Peyer's patch (tissue), 4 donors: ENCODE measurements at places on chromosomes 6 and 20.
A peak's percentile ranks its signal among the peaks of the same experiment; 100 is the strongest.

GRCh38 chr6:95127261-95127660 is 450.1 kb upstream of the MANEA start:
- H3K4me3 ChIP-seq, result no peak overlapping the region
- H3K27me3 ChIP-seq, result no peaks in the 10 kb centered on the region
- no peaks in the 10 kb centered on the region for H3K36me3 ChIP-seq
- no peak for DNase-seq
- H3K27ac ChIP-seq, result no peak overlapping the region

DNA sequence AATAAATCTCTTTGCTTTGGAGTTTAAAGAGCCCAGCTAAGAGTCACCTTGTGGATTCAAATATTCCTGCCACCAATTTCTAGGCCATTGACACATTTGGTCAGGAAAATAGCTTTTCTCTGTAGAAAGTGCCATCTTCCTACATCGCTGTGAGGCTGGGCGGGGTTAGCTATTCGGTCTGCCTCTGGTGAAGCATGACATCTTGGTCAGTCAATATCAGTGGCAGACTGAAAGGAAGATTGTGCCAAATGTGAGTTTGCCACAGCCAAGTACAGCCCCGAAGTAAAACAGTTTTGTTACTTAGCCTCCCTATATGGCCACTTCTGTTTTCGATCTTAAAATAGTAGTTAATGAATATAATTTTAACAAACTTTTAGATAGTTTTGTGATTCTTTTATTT is 65.5 kb upstream of the FABP7 start:
- no peak overlapping the region for H3K27ac ChIP-seq
- H3K4me3 ChIP-seq, result no peak overlapping the region
- no peaks in the 10 kb centered on the region for H3K27me3 ChIP-seq
- H3K4me1 ChIP-seq, result no peaks in the 10 kb centered on the region
- DNase-seq, result no peak

DNA sequence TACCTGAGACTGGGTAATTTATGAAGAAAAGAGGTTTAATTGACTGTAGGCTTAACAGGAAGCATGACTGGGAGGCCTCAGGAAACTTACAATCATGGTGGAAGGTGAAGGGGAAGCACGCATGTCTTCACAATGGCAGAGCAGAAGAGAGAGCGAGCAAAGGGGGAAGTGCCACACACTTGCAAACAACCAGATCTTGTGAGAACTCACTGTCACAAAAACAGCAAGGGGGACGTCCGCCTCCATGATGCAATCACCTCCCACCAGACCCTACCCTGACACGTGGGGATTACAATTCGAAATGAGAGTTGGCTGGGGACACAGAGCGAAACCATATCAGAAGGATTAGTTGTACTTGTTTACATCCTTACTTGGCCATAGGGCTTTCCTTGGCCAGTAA is 49.7 kb downstream of the FIG4 start:
- no peak for DNase-seq
- H3K4me3 ChIP-seq, result no peak overlapping the region
- no peaks in the 10 kb centered on the region for H3K4me1 ChIP-seq
- no peaks in the 10 kb centered on the region for H3K36me3 ChIP-seq
- no peak overlapping the region for H3K27ac ChIP-seq
- H3K27me3 ChIP-seq, result no peaks in the 10 kb centered on the region

DNA sequence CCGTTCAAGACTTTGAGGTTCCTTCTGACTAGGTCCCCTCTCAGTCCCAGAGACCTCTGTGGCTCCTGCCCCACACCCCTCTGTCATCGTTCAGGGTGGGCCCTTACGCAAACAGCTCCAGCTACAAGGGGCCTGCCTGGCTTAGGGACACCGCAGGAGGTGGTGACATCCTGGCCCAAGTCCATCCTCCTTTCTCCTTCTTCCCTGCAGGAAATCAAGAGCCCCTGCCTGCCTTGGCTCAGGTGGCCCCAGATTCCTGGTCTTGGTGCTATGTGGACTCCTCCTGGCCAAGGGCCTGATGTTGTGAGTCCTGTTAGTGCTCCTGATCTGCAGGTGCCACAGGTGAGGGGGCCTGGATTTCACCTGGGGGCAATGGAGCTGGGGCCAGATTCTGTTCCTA is 8.1 kb downstream of the TREML4 start:
- peaks cover 13% of the 10 kb centered on the region for H3K27me3 ChIP-seq
- H3K4me3 ChIP-seq, result no peak overlapping the region
- no peak overlapping the region for H3K27ac ChIP-seq
- no peak for DNase-seq

DNA sequence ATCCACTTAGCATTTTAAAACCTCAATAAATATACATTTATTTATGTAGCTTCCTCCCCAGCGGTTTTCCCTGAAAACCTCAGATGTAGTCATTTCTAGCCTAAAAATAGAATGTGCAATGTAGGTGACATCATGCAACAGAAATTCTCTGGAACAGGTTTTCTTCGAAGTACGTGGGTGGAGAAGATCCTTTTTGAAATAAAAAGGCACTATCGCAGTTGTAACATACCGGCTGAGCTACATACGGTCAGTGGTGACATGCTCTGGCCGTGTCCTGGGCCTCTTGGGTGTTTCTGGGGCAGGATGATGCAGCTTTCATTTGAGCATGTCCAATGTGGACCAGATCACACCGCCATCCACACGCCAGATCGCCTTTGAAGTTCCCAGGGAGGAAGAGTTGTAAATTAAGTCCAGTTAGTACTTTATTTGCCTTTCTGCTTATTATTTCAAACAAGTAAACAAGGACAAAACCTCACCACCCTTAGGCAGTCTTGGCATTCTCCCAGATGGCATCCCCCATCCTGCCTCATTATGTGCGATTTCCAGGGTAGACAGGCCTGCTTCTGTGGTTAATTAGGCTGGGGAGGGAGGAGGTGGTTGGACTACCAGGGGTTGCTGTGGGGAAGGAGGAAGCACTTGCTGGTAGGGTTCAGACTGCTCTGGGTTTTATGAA is 109.5 kb upstream of the CLDN20 start:
- no peaks in the 10 kb centered on the region for H3K27me3 ChIP-seq
- no peak for DNase-seq
- peaks cover 8% of the 10 kb centered on the region for H3K4me1 ChIP-seq
- H3K4me3 ChIP-seq, result no peak overlapping the region
- no peaks in the 10 kb centered on the region for H3K36me3 ChIP-seq

GRCh38 chr20:44072384-44072783 is 114.6 kb downstream of the JPH2 start:
- no peak for DNase-seq
- H3K27ac ChIP-seq, result no peak overlapping the region
- H3K4me1 ChIP-seq, result no peaks in the 10 kb centered on the region
- H3K36me3 ChIP-seq, result no peaks in the 10 kb centered on the region
- H3K4me3 ChIP-seq, result no peak overlapping the region

GRCh38 chr6:47206626-47207025 is 103.1 kb downstream of the TNFRSF21 start:
- H3K27me3 ChIP-seq, result no peaks in the 10 kb centered on the region
- peaks cover 4% of the 10 kb centered on the region for H3K4me1 ChIP-seq
- no peak for DNase-seq
- no peak overlapping the region for H3K4me3 ChIP-seq

- no peaks in the 10 kb centered on the region for H3K27me3 ChIP-seq
- H3K36me3 ChIP-seq, result no peaks in the 10 kb centered on the region
- no peak for DNase-seq
- peaks cover 17% of the 10 kb centered on the region for H3K4me1 ChIP-seq
Observed at GRCh38 chr20:408843-409696, 971 bp downstream of the RBCK1 start.

- H3K27me3 ChIP-seq, result no peaks in the 10 kb centered on the region
- DNase-seq, result peak; percentile 66
- H3K27ac ChIP-seq, result peak overlapping the region; percentile 18
- no peak overlapping the region for H3K4me3 ChIP-seq
Observed at GRCh38 chr6:44234101-44235025, 11.0 kb downstream of the SLC29A1 start.

- no peak for DNase-seq
- no peaks in the 10 kb centered on the region for H3K4me1 ChIP-seq
- no peak overlapping the region for H3K4me3 ChIP-seq
- no peak overlapping the region for H3K27ac ChIP-seq
- H3K27me3 ChIP-seq, result no peaks in the 10 kb centered on the region
Observed at GRCh38 chr20:4876301-4876700, 125.0 kb downstream of the SLC23A2 start.

- no peaks in the 10 kb centered on the region for H3K4me1 ChIP-seq
- H3K36me3 ChIP-seq, result no peaks in the 10 kb centered on the region
- no peak for DNase-seq
- no peaks in the 10 kb centered on the region for H3K27me3 ChIP-seq
- H3K4me3 ChIP-seq, result no peak overlapping the region
- H3K27ac ChIP-seq, result no peak overlapping the region
Observed at GRCh38 chr6:54130179-54130578, 18.9 kb downstream of the MLIP start.
